B cell (primary cell): ENCODE measurements at places on chromosomes 7 and 10. TPM values are rescaled to one million over a fixed set of nuclear protein-coding genes. Genes with fewer than 3 reads are reported as not detected.
A peak's percentile ranks its signal among the peaks of the same experiment; 100 is the strongest.

DNA sequence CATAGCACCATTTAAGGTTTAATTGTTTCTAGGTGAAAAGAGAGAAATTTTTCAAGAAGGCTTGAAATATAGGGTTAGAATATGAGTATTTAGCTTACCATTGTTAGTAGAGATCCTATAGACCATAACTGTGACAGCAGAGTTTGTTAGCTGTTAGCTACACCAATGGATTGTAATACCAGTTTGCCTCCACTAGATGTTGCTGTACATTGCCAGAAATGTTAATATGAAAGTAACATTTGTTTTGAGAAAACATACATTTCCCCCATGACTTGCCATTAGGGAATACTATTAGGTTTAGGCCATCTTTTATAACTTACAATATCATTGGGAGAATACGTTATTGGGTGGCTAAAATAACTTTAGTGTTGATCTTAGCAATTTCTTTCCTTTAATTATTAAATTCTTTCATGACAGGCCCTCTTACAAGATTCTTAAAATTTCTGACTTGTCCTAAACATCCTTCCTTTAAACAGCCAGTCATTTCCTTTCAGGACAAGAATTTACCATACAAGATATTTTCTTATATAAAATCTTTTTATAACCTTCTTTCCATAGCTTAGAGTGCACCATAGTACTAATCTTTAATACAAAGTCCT, 39.5 kb downstream of the ZNF117 start:
- DNase-seq, result peak; percentile 68

DNA sequence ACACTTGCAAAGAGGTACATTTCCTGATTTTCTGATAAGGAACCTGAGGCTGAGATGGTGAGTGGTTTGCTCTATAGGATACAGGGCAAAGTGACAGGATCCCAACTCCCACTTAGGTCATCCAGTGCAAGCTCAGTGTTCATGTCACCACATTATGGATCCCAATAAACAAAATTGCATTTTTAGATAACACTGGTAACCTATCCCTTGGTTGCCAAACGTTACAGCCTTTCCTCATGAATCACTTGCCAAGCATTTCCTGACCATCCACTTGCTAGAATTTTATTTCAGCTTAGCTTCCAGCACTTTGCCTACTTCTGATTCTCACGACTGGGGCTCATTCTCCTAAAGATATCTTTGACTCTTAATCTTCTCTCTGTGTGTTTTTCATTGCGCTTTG, 131.4 kb upstream of the ODAD2 start:
- no peak for DNase-seq

GRCh38 chr7:93219868-93220267, 6.4 kb downstream of the HEPACAM2 start:
- DNase-seq, result no peak

DNA sequence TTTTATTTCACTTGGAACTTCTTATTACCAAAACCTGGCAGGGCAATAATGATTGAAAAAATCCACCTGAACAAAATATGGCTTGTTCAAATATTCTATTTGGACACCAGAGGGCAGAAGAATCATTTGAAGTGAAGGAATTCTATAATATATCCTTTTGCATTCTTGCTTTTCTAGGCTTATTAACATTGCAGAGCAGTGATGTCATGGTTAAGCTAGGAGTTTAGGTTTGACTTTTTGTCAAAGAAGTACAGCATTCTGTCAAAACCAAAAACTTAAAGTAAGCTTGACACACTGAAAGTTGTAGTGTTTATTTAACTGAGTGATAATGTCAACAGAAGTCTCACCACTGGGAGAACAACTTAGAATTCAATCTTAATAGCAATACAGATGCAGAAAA, 156.0 kb downstream of the SEMA3D start:
- peak; percentile 29 for DNase-seq

DNA sequence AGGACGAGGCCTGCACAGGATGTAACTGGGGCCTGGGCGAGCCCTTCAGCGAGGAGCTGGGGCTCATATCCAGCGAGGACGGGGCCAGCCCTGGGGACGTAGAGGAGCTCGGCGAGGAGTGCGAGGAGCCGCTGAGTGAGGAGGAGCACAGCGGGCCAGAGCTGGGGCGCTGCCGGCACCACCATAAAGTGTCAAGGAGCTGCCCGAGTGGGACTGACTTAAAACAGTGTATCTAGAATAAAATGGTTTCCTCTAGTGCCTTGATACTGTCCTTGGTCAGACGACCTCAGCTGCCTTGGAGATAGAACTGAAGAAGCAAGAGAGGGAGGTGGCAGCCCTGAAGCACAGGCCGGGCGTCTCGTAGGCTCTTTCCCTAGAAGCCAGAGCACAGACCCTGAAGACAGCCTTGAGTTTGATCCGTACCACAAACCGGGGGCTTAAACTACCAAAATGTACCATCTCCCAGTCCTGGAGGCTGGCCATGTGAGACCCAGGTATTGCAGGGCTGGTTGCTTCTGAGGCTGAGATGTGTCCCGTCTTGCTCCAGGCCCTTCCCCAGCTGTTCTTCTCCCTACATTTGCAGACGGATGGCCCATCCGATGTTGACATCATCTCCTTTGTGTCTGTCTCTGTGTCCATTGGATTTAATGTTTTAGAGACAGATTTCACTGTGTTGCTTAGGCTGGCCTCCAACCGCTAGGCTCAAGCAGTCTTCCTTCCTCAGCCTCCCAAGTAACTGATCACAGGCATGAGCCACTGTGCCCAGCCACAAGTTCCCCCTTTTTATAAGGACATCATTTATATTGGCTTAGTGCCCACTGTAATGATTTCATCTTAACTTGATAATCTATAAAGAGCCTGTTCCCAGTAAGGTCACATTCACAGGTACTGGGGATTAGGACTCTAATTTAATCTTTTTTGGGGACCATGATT, 35.8 kb downstream of the DNAJB6 start:
- DNase-seq, result no peak

GRCh38 chr7:88299126-88299525, 7.6 kb downstream of the STEAP4 start:
- no peak for DNase-seq

- no peak for DNase-seq
These were observed 52.9 kb downstream of the C10orf67 start for GRCh38 chr10:23291551-23292334.

C10orf143 gene
- 9.1 and 12.3 TPM in 2 replicates for total RNA-seq

IL2RA gene
- 52.7 and 56.7 TPM in 2 replicates for total RNA-seq

DNA sequence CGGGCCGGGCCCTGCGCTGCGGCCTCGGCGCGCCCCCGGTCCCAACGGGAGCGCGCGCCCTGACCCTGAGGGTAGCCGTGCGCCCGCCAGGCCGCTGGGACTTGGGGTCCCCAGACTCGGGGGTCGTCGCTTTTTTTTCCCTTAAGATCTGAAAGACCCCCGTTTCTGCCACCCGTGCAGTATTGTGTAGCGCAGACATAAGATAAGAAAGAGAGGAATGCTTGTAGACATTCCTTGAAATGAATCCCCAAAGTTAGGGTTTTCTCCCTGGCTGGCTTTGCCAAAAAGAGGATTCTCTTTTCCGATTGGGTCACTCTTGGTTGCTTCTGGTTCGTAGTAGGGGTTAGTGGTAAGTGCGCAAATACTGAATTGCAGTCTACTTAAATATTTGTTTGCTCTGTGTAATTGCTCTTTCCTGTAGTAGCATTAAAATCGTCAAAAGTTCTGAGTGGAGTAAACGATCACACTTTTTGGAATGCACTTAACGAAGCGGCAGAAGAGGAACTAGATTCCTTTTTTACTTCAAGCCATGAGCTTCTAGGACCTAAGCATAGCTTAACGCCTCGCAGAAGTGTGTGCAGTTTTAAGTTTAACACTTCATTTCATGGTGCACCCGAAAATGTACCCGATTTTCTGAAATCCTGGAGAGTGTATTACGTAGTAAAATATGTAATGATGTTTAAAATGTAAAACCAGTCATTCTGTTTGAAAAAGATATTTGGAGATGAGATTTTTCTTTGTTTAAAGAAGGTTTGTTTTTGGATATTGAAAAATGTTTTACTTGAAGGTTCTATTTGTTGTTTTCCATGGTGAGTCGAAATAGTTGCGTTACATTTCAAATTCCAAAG, 1.3 kb downstream of the CUL1 start:
- peak; percentile 33 for DNase-seq

DPP6 gene
- total RNA-seq, result not detected in 2 replicates

STK31 gene
- 1.6 and 1.8 TPM in 2 replicates for total RNA-seq

PITX3 gene
- total RNA-seq, result not detected in 2 replicates

GRCh38 chr10:122021379-122021778, 32.4 kb downstream of the TACC2 start:
- DNase-seq, result no peak

TWIST1 gene
- not detected in 2 replicates for total RNA-seq

GRCh38 chr10:30111340-30112022, 52.1 kb upstream of the JCAD start:
- no peak for DNase-seq

- no peak for DNase-seq
These were observed 74.5 kb downstream of the DGKI start for GRCh38 chr7:137772316-137772715.

COMTD1 gene
- 12.3 and 14.5 TPM in 2 replicates for total RNA-seq
